Fibroblast of lung (primary cell): ENCODE measurements at places on chromosomes 6 and 20. TPM values are rescaled to one million over a fixed set of nuclear protein-coding genes. Genes with fewer than 3 reads are reported as not detected.
A peak's percentile ranks its signal among the peaks of the same experiment; 100 is the strongest.

DNA sequence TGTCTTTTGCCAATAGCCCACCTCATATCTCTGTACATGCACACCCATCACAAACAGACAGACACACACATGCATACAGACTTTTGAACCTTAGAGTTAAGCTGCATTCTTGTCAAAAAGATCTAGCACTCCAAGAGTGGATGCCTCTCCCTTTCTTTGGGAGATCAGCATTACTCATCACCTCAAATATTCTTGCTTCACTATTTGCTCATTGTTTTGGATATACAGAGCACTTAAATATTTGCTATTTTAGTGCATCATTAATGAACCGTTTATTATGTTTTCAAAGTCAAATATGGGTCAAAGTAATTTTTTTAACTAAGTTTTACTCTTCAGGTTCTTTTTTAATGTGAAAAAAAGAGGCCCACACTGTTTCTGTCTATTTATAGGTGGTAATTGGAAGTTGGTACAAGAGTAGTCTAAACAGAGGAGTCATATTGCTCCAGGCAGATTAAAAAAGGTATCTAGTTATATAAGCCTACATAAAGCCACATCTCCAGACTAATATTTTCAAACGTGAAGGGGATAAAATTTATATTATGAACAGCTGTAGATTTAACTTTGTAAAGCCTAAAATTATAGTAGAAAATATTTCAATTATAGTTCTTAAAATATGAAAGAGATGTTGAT lies 102.6 kb downstream of the FLRT3 start:
- DNase-seq: peak; percentile 74

DNA sequence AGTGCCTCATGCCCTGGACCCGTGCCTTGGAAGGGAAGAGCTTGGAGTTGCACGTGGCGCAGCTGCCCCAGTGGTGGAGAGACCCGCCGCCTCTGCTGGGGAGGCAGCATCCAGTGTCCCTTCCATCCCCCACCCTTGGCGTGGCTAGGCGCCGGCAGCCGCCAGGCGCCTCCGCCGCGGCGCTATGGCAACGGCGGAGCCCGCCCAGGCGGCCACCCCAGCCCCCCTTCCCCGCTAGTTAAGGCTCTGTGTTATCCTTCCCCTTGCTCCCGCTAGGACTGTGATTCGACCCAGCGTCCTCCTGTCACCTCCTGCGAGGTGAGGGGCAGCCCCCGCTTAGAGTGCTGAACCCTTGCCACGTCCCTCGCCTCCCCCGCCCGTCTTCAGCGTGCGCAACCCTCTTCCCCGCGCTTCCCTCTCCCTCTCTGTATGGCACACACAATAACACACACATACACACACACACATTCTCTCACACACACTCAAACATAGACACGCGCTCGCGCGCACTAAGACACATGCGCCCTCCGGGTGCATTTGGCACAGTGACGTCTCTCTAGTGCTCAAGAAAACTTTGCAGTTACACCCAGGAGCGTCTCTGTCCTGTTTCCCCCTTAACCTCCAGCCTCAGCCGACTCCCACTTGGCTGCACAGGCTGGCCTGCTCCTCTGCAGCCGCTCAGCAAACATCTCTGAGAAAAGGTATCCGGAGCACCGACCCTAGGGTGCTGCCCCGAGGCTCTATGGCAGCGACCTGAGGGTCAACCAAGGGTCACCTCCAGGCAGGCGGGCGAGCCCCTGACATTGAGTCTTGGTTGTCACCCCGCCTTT lies 8.5 kb downstream of the GRIK2 start:
- peak; percentile 20 for DNase-seq

DNA sequence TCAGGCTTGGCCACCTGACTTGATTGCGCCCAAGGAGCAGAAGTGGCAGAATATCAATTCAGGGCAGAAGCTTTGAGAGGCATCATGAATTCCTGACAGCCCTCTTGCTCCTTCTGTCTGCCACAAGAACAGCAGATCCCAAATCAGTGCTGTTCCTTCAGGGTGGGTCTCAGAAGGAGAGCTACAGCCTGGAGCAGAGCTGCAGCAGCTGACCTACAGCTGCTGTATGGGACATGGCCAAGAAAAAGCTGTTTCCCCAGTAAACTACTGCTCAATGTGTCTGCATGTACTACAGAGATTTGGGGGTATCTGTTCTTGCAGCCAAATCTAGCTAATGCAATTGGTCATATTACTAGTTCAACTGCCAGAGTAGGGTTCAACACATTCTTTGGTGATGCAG lies 69.0 kb downstream of the SLC22A3 start:
- no peak for DNase-seq

GRCh38 chr6:123489589-123489988 lies 147.2 kb downstream of the TRDN start:
- no peak for DNase-seq

- peak; percentile 95 for DNase-seq
Observed at GRCh38 chr6:73798592-73798991, 102.6 kb downstream of the CD109 start.

DNA sequence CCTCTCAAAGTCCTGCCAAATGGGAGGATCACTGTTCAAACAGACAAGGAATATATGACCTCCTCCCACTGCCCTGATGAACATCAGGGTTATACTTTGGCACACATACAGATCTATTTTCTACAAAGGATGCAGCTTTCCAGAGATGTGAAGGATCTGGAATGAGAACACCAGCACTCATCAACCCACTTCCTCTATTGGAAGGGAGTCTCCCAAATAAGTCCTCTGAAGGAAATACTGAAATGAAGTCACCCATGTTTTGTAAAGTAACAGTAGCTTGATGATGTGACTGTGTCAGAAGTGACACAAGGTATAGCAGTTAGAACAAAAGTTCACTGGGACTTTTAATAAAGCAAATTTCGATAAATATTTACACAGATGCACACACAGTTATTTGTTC lies 104.9 kb downstream of the OGFRL1 start:
- DNase-seq: no peak

DNA sequence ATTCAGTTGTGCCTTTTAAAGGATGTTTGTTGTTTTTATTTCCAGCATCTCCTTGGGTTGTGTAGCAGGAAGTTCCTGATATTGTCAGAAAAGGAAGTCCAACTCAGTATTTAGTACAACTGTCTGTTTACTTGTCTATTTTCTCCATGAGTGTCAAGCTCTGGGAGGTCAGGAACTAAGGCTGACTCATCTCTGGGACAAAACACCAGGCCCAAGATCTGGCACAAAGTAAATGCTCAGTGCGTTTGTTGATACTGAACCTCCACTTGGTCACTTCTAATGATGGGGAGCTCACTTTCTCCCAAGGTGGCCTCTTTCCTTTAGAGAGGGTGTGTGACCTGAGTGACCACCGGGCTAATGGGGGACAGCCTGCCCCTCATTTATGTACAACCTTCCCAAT lies 12.6 kb upstream of the PIGU start:
- DNase-seq: no peak

DNA sequence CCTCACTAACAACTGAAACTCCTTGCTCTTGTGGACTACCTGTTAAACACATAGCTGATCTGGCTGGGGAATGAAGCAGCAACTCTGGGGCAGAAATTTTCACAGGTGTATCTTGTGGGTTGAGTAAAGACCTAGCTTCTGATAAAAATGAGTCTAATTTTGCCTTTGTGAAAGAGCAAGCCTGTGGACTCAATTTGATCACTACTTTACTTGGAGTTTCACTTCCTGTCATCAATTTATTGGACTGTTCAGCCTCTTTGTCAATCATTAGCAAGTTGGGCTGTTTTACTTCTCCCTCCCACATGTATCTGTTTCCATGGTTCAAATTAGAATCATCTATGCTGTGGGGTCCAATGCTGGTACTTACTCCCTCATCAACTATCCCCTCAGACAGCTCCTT lies 29.6 kb upstream of the CRIP3 start:
- DNase-seq: no peak

GRCh38 chr6:46054516-46054915 lies 38.9 kb upstream of the CLIC5 start:
- no peak for DNase-seq

- peak; percentile 55 for DNase-seq
Observed at GRCh38 chr6:124882579-124883393, 79.5 kb upstream of the RNF217 start.

GRCh38 chr20:60808701-60809100 lies 443.4 kb upstream of the CDH4 start:
- DNase-seq: no peak

- DNase-seq: no peak
Observed at GRCh38 chr6:124297507-124297906, 493.8 kb downstream of the NKAIN2 start.

- DNase-seq: no peak
Observed at GRCh38 chr20:46324960-46325703, 16.8 kb upstream of the CDH22 start.

- no peak for DNase-seq
Observed at GRCh38 chr6:105382958-105383357, 19.9 kb downstream of the PREP start.

- DNase-seq: peak; percentile 9
Observed at GRCh38 chr6:147046141-147046877, 157.9 kb upstream of the STXBP5 start.

DNA sequence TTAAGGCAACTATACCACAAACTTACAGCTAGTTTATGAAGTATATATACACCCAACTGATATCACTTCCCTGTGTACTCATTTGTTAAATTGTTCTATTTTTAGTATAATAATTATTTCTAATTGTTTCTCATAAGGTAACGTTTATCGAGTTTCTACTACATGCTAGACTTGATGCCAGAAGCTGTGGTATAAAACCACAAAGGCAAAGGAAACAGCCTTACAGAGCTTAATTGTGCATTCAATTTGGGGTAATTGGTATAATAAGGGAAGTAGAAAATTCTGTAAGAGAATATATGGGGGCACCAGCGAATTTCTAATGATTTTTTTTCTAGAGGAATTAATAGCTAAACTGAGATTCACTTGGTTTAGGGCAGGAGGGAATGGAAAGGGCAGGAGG lies 183.9 kb downstream of the GRM1 start:
- DNase-seq: no peak

DNA sequence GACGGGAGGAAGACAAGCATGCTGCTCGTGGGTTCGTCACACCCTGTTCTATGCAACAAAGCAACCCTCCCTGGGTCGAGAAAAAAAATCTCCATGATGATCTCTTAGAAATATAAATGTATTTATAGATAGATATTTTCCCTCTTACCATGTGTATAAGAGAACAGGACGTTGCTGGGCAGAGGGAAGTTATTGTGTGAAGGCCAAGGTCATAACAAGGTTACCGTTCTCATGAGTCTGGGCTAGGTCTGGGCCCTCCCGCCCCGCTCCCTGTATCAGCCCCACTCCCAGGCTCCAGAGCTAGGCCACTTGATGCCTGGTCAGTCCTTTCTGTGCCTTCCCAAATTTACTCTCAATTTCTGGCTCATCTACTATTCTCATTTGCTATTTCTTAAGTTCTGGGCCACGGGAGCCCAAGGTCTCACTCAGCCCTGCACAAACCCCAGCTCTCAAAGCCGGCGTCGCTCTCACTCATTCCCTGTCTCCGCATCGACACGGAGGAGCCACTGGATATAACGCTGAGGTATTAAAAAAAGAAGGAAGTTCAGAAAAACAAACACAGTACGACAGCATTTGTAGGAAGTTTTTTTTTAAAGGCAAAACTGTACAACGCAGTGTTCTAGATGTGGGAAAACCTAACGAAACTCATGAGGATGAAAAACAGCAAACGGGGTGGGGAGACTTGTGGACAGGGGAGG lies 96.8 kb downstream of the PSMG4 start:
- no peak for DNase-seq

- DNase-seq: no peak
Observed at GRCh38 chr6:19602434-19603013, 234.6 kb upstream of the ID4 start.

The REM1 gene
- total RNA-seq: not detected in 2 replicates

The PLTP gene
- 110 and 132 TPM in 2 replicates for total RNA-seq

The EDN3 gene
- not detected in 2 replicates for total RNA-seq

The RWDD2A gene
- 3.6 and 4.6 TPM in 2 replicates for total RNA-seq

The LPIN3 gene
- total RNA-seq: 3.1 and 5.1 TPM in 2 replicates
